Right ventricle myocardium superior (tissue), 1 donor: ENCODE measurements at places on chromosomes 1 and 21. TPM values are rescaled to one million over a fixed set of nuclear protein-coding genes. Genes with fewer than 3 reads are reported as not detected.
A peak's percentile ranks its signal among the peaks of the same experiment; 100 is the strongest.

The AKR1A1 gene
- 43.3 TPM for total RNA-seq

The EVA1C gene
- total RNA-seq, result 12.9 TPM

The C21orf58 gene
- total RNA-seq, result 1.0 TPM

- DNase-seq, result no peak
Observed at GRCh38 chr21:44477131-44477530, 21.8 kb downstream of the LRRC3 start.

- peak; percentile 14 for DNase-seq
Observed at GRCh38 chr1:205258261-205258691, 30.5 kb downstream of the TMCC2 start.

GRCh38 chr1:233620065-233620464 lies 6.2 kb downstream of the KCNK1 start:
- DNase-seq, result no peak

GRCh38 chr1:16164213-16165072 lies 8.6 kb upstream of the EPHA2 start:
- no peak for DNase-seq
